ENCODE measurements at places on chromosomes 6 and 20.
A peak's percentile ranks its signal among the peaks of the same experiment; 100 is the strongest.

DNA sequence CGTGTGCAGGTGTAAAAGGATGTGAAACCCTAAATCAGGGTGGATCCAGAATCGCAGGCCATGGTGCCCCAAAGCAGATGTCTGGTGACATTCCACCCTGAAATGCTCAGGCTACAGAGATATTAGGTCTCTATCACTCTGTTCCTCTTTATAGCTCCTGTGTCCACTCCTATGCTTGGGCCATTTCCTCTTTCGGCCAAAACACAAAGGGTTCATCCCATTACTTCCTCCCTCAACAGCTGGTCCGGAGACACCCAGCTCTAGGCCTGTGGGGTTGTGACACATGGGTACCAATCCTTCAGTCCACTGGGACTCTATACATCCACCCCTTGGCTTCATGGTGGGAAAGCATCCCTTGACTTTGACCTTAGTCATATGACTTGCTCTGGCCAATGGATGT, 1.7 kb upstream of the SIGLEC1 start:
- H3K4me1 ChIP-seq: no peaks in the 10 kb centered on the region
- H3K27me3 ChIP-seq: no peaks in the 10 kb centered on the region
- no peak for DNase-seq

GRCh38 chr6:47651505-47651944, 46.9 kb upstream of the ADGRF4 start:
- DNase-seq: no peak
- H3K27me3 ChIP-seq: no peaks in the 10 kb centered on the region
- no peak overlapping the region for H3K27ac ChIP-seq
- H3K4me3 ChIP-seq: no peak overlapping the region

GRCh38 chr6:155352811-155353210, 38.5 kb upstream of the TFB1M start:
- no peaks in the 10 kb centered on the region for H3K27me3 ChIP-seq
- peaks cover 8% of the 10 kb centered on the region for H3K36me3 ChIP-seq
- no peak overlapping the region for H3K27ac ChIP-seq
- DNase-seq: no peak
- peaks cover 6% of the 10 kb centered on the region for H3K4me1 ChIP-seq

DNA sequence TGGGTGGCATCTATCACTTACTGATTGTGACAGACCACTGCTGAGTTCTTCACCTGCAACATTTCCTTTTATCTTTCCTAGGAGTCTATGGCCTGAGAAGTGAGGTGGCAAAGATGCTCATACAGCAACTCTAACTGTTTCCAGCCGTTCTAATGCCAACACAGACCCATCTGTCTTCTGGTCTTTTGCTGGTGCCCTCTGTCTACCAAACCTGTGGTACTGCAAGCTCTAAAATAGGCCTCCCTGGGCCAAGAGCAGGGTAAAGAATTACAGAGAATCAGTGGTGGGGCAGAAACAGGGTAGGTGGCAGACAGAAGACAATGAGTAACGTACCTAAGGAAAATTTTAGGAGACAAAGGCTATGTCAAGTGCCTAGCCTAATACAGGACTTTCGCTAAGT, 611.0 kb upstream of the FLRT3 start:
- H3K36me3 ChIP-seq: no peaks in the 10 kb centered on the region
- H3K4me1 ChIP-seq: no peaks in the 10 kb centered on the region
- no peaks in the 10 kb centered on the region for H3K27me3 ChIP-seq
- no peak for DNase-seq
- H3K27ac ChIP-seq: no peak overlapping the region

DNA sequence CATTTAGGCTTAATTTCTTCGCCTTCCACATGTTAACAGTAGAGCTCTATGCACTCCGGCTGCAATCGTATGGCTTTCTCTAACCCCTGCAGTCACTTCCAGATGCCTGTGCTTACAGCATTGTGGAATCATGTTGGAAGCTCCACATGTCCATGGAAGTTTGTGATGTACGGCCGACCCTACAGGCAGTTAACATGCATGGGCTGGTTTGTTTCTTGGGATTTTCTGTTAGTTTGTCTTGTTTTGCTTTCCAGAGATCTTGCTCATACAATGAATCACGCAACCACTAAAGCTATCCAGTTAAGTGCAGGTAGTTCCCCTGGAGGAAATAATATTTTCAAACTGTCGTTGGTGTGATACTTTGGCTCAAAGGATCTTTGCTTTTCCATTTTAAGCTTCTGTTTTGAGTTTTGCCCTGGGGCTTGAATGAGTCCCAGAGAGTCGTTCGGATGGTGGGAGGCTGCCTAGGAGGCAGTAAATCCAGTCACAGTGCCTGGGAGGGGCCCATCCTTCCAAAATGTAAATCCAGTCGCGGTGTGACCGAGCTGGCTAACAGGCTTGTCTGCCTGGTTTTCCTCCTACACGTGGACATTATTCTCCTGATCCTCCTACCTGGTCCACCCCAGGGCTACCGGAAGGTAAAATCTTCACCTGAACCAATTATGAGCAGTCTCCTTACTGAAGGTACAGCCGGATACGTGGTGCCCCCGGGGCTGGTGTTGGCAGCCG, 225.9 kb downstream of the SMOC2 start:
- no peaks in the 10 kb centered on the region for H3K36me3 ChIP-seq
- peaks cover 9% of the 10 kb centered on the region for H3K27me3 ChIP-seq
- no peak for DNase-seq

DNA sequence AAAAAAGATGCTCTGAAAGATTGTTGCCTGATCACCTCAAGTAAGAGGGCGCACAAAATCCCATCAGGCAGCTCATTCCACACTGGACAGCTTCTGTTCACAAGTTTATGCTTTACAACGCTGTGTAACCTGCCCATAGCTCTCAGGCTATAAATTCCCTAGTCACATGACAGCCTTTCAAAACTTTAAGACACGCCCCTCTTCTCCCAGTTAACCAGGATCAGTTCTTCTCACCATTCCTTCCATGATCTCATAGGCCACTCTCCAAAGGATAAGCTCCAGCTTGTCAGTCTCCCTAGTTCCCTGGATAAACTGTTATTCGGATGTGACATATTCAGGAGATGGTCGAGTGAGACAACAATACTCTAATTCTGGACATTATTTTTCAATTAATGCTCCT, 15.0 kb downstream of the ADNP start:
- H3K36me3 ChIP-seq: peaks cover 31% of the 10 kb centered on the region
- no peak for DNase-seq

GRCh38 chr6:85747666-85748065, 105.0 kb upstream of the SYNCRIP start:
- H3K27ac ChIP-seq: no peak overlapping the region
- DNase-seq: no peak
- H3K4me1 ChIP-seq: no peaks in the 10 kb centered on the region

GRCh38 chr20:47361057-47361915, 4.8 kb upstream of the ZMYND8 start:
- no peak for DNase-seq
- peaks cover 44% of the 10 kb centered on the region for H3K4me1 ChIP-seq
- H3K4me3 ChIP-seq: no peak overlapping the region
- H3K27ac ChIP-seq: peak overlapping the region; percentile 9
- no peaks in the 10 kb centered on the region for H3K36me3 ChIP-seq

- DNase-seq: peak; percentile 82
- no peak overlapping the region for H3K4me3 ChIP-seq
- no peaks in the 10 kb centered on the region for H3K36me3 ChIP-seq
- H3K27ac ChIP-seq: no peak overlapping the region
- no peaks in the 10 kb centered on the region for H3K27me3 ChIP-seq
Measured at GRCh38 chr6:36724514-36725390, 27.1 kb downstream of the RAB44 start.

- peaks cover 24% of the 10 kb centered on the region for H3K36me3 ChIP-seq
- H3K27me3 ChIP-seq: no peaks in the 10 kb centered on the region
- DNase-seq: no peak
- H3K4me3 ChIP-seq: no peak overlapping the region
Measured at GRCh38 chr6:73632346-73632745, 21.4 kb downstream of the SLC17A5 start.

- no peaks in the 10 kb centered on the region for H3K27me3 ChIP-seq
- no peak overlapping the region for H3K4me3 ChIP-seq
- no peaks in the 10 kb centered on the region for H3K4me1 ChIP-seq
- H3K27ac ChIP-seq: no peak overlapping the region
Measured at GRCh38 chr6:124008000-124008987, 204.6 kb downstream of the NKAIN2 start.

GRCh38 chr6:161422710-161423680, 149.1 kb upstream of the AGPAT4 start:
- H3K4me1 ChIP-seq: no peaks in the 10 kb centered on the region
- peaks cover 5% of the 10 kb centered on the region for H3K27me3 ChIP-seq
- no peak for DNase-seq
- no peaks in the 10 kb centered on the region for H3K36me3 ChIP-seq

DNA sequence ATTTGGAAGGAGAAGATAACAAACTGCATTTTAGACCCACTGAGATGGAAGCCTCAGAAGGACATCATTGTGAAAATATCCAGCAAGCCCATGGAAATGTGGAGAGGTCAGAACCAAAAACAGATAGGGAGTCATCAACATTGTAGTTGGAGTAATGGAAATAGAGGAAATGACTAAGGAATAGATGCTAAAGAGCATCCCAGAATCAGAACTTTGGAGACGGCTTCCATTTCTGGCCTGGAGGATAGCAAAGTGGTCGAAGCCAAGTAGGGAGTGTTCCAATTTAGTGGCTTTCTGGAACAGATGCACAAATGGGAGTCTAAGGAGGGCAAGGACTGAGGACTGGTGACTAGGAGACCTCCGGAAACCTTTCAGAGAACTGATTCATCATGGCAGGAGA, 3.6 kb downstream of the BEND6 start:
- no peak overlapping the region for H3K27ac ChIP-seq
- DNase-seq: no peak
- H3K27me3 ChIP-seq: peaks cover 40% of the 10 kb centered on the region
- no peaks in the 10 kb centered on the region for H3K36me3 ChIP-seq

GRCh38 chr6:35234901-35235300, 21.1 kb downstream of the SCUBE3 start:
- H3K36me3 ChIP-seq: no peaks in the 10 kb centered on the region
- H3K4me1 ChIP-seq: no peaks in the 10 kb centered on the region
- no peak overlapping the region for H3K4me3 ChIP-seq
- no peak overlapping the region for H3K27ac ChIP-seq
- no peaks in the 10 kb centered on the region for H3K27me3 ChIP-seq

DNA sequence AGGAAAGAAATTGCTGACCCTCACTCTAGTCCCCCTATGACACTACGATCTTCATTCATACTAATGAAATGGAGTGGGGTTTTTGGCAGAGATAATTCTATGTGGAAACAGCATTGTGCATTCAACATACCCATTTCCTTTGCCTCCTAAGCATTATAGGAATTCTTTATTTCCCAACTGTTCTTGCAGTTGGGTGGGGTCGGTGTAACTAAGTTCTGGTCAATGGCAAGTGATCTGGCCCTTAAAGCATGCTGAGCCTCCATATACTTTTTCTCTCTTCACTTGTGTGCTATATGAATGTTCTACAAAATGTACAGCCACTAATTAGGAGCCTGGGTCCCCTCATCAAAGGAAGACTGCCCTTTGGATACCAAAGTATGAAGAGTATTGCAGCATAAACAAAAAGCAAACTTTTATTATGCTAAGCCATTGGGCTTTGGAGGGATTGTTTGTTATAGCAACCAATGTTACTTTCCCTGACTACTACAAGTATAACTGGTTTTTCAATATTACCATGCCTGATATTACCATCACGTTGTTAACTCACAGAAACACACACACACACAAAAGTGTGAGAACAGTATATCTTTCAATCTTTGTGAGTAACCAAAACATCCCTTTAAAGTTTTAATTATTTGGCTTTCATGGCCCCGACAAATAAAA, 9.0 kb upstream of the ISM1 start:
- peaks cover 4% of the 10 kb centered on the region for H3K4me1 ChIP-seq
- H3K27ac ChIP-seq: no peak overlapping the region
- H3K36me3 ChIP-seq: no peaks in the 10 kb centered on the region
- peaks cover 32% of the 10 kb centered on the region for H3K27me3 ChIP-seq
- H3K4me3 ChIP-seq: no peak overlapping the region
- no peak for DNase-seq

GRCh38 chr6:112117554-112117953, 30.2 kb downstream of the FAM229B start:
- H3K27me3 ChIP-seq: peaks cover 6% of the 10 kb centered on the region
- peak; percentile 33 for DNase-seq
- peak overlapping the region; percentile 25 for H3K27ac ChIP-seq
- no peak overlapping the region for H3K4me3 ChIP-seq
- H3K36me3 ChIP-seq: no peaks in the 10 kb centered on the region
- H3K4me1 ChIP-seq: peaks cover 17% of the 10 kb centered on the region

DNA sequence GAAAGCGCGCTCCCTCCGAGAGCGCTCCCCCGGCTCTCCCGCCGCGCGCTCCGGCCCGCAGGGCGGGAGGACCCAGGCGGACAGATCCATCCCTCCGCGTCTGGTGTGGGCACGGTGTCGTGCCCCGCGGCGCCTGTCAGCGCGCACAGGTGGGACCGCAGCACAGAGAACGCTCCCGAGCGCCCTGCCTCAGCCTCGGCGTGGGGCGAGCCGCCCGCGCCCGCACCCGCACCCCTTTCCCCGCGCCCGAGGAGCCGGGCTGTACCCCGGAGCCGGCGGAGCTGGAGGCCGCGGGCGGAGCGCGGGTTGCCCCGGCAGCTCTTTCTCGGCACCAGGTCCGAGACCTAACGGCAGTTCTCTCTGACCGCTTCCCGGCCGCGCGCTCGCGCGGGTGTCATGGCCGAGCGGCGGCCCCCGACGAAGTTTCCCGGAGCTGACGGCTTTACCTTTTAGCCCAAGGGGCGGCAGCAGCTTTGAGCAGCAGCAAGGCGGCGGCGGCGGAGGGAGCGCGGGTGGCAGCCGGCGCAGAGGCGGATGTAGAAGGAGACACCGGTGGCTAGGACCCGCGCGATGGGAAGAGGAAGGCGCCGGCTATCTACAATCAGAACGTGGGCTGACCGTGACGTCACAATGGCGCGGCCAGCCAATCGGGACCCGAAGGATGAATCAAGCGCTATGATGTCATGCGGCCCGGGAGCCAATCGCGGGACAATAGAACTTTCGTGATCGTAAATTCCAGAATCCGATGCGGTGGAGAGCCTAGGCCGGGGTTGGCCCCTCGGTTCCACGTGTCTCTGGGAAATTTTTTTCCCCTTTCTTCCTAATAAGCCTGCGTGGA, at the start of gene ELOVL5:
TSS of gene ELOVL5 (minus strand) at position 580 of the 838 bp plus-strand sequence. CDS start 53,251 bp downstream, outside the sequence.
- peak within 1 kb of the TSS; percentile 91 for H3K27ac ChIP-seq
- H3K4me3 ChIP-seq: peak within 1 kb of the TSS; percentile 93
- no peaks in the 10 kb centered on the region for H3K27me3 ChIP-seq
- peaks cover 46% of the 10 kb centered on the region for H3K4me1 ChIP-seq

DNA sequence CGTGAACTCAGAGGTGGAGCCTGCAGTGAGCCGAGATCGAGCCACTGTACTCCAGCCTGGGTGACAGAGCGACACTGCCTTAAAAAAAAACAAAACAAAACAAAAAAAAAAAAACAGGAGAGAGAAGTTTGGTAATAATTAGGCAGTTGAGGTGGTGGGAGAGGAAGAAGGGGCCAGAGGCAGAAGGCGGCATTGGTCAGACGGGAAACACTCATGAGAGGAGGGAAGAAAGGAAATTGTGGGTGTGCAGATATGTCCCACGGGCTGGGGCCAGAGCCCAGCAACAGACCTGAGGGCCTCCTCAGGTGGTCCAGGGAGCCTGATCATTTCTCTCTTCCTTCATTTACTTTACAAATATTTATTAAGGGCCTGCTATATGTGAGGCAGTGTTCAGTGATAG, 20.0 kb downstream of the SULF2 start:
- no peak for DNase-seq
- H3K27ac ChIP-seq: no peak overlapping the region
- H3K4me3 ChIP-seq: no peak overlapping the region
- H3K4me1 ChIP-seq: no peaks in the 10 kb centered on the region
- H3K36me3 ChIP-seq: no peaks in the 10 kb centered on the region

Measured in activated CD4-positive, alpha-beta T cell treated with anti-CD3 and anti-CD28 coated beads for 36 hours (primary cell).